Stimulated activated CD4-positive, alpha-beta T cell treated with anti-CD3 and anti-CD28 coated beads, TNF-alpha, amount 100 ng/mL, for 1 hour (primary cell): ENCODE measurements at places on chromosomes 4 and X.
A peak's percentile ranks its signal among the peaks of the same experiment; 100 is the strongest.

DNA sequence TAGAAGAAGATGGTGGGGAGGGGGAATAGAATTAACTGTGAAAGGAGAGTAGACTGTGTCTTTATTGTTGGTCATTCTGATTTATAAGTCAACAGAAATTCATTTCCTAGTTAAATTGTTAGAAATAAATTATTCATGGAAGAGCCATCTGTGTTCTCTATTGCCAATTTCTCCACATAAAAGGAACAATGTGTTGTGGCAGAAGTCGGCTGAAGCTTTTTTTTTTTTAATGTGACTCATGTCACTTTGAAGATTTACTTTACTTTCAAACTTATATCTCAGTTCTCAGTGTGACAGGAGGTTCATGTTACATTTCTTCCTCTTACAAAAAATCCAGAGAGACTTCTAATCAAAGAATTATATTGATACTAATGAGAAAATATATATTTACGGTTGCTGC is 60.5 kb downstream of the CPE start:
- DNase-seq = no peak

DNA sequence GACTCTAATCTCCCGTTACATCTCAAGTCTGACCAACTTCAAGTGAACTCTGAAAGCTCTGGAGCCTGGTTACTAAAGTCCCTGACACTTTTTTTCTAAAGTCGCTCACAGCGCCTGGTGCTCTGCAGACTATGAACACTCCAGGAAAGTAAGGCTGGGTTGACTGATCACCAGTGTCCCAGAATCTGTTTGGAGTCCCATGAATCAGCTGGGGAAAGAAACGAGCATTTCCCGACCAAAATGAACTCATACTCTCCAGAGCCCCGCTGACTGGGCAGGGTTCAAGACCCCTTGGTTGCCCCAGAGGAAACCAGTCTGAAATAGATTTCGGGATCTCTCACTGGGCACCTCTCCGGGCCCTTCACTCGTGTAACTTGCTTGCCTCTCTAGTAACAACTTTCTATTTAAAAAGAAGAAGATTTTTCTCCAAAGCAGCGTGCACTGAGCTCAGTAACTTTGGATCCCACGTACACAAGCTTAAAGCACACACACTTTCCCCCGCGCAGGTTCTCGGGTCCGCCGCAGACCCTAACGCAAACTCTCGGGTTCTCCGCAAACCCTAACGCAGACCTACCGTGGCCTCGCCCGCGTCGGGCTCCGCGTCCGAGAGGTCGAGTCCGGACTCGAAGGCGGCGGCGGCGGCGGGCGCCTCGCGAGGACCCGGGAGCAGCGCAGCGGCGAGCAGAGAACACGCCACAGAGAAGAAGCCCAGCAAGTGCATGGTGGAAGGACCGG is 964 bp downstream of the VEGFC start:
- no peak for DNase-seq

DNA sequence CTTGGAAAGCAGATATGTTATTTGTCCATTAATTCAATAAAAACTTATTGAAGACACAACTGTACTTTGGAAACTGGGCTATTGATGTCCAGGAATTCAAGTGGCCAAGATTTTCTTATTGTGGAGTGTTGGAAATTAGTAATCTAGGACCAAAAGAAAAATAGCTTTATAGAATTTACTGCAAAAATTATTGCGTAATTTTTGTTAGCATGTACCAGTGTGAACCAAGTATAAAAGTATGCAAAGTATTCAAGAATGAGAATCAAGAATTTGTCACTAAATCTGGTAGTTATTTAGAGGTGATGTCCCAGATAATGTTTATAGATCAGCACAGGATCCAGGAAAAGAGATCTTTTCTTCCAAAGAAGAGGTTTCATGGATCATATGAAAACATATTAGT is 468.9 kb upstream of the CTSO start:
- DNase-seq = no peak

GRCh38 chr4:166290426-166290825 is 417.4 kb downstream of the TLL1 start:
- no peak for DNase-seq

- DNase-seq = no peak
These were observed 569.4 kb downstream of the BCOR start for GRCh38 chrX:39528161-39528916.

DNA sequence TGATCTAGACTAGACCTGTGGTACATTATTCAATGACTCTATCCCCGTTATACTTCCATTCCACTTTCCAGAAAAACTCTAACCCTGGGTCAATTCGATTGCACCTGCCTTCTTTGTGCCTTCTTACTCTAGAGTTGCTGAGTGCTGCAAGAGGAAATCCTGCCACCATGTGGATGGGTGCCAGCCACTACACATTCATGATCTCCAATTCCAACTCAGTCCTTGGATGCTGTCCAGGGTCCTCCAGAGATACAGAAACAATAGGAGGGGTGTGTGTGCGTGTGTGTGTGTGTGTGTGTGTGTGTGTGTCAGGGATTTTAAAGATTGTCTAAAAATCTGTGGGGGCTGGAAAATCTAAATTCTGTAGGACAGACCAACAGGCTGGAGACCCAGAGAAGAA is 42.9 kb upstream of the INTS6L start:
- DNase-seq = no peak

DNA sequence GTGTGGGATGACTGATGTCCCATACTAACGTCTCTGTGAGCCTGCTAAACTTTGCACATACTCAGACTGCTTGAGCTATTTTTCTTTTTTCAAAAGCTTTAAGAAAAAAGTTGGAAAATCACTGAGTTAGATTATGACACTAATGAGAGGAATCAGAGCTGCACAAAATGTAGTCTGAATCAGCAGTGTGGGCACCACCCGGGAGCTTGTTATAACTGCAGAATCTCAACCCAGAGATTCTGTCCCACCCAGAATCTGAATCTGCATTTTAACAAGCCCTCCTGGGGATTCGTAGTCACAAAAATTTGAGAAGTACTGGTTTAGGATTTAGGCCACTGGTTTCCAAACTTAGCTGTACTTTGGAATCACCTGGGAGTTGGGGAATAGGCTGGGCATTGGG is 102.1 kb upstream of the MID1IP1 start:
- no peak for DNase-seq

DNA sequence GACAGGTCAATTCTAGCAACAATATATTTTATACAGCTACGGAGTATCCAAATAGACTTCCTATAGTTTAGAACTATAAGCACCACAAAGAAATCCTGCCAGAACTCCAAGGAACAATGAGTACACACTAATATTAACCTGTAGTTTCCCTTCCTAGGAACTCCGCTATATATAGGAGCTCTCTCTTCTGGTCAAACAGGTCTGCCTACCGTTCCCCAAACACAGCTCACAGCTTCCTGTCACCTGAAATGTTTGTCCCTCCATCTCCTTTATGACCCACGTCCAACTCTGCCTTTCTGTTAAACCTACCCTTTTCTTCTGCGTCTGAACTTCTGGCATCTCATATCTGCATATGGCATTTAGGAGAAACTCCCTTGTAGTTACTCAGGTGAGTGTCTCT is 10.5 kb upstream of the GJB1 start:
- DNase-seq = no peak

GRCh38 chrX:24292353-24292752 is 21.5 kb downstream of the SUPT20HL2 start:
- DNase-seq = no peak

DNA sequence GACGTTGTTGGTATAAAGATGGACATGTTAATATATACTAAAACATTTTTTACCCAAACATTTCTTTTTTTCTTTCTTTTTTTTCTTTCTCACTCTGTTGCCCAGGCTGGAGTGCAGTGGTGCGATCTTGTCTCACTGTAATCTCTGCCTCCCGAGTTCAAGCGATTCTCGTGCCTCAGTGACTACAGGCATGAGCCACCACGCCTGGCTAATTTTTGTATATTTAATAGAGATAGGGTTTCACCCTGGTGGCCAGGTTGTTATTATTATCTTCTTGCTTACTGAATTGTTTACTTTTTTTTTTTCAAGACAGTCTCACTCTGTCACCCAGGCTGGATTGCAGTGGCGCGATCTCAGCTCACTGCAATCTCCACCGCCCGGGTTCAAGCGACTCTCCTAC is 68.8 kb downstream of the HOPX start:
- no peak for DNase-seq

DNA sequence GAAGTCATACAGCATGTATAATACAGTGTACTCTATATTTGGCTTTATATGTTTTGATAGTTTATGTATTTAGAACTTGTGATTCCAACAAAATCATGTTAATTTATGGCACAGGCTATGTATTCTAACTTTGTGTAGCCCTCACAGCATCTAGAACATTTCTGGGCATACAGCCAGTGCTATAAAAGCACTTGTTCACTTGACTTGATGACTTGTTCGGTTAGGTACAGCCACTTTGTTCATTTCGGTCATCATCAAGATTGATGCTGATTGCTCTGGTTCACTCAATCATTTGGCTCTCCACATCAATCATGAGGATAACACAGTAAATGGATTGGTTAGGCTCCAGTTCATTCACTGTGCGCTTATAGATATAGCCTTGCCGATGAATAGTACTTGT is 97.6 kb upstream of the IRS4 start:
- no peak for DNase-seq

- no peak for DNase-seq
These were observed 5.0 kb downstream of the PITX2 start for GRCh38 chr4:110617646-110618580.

- peak; percentile 8 for DNase-seq
These were observed 662 bp downstream of the SLAIN2 start for GRCh38 chr4:48341776-48342605.

GRCh38 chr4:41294445-41295062 is 37.8 kb downstream of the UCHL1 start:
- DNase-seq = no peak

DNA sequence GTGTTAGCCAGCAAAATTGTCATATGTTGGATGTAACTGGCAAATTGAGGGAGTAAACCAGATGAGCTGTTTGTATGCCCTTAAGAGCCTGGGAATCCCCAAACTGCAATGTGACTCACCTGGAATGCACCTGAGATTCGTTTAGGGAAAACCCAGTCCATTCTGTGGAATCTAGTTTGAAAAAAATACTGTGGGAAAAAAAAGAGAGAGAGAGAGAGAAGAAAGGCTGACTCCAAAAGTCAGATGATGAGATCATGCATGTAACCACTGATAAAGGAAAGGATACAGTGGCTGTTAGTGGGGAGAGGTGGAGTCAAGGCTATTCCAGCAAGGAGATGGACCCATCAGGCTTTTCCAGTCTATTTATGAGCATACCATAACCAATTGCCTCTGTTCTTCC is 48.5 kb downstream of the SLC9A7 start:
- no peak for DNase-seq

DNA sequence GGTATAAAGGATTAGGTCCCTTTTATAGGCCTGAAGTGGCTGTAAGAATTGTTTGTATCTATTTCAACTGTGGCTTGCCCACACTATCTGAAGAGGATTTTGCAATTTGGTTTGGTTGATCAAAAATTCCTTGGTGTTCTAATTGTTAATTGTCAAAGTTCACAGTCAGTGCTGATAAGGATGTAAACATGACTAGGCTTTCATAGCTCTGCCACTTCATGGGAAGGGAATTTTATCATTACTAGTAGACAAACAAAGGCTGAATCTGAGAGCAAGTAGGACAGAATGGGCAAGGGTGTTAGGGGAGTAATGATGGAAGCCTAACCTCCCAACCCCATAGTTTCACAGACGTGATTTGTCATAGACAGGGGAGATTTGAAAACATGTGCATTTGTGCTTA is 1131.7 kb downstream of the SH3BGRL start:
- DNase-seq = no peak
